ENCODE measurements at places on chromosomes 13 and 19.
A peak's percentile ranks its signal among the peaks of the same experiment; 100 is the strongest.

- no peak for DNase-seq
Measured at GRCh38 chr13:112980434-112980833, 11.4 kb downstream of the MCF2L start.

DNA sequence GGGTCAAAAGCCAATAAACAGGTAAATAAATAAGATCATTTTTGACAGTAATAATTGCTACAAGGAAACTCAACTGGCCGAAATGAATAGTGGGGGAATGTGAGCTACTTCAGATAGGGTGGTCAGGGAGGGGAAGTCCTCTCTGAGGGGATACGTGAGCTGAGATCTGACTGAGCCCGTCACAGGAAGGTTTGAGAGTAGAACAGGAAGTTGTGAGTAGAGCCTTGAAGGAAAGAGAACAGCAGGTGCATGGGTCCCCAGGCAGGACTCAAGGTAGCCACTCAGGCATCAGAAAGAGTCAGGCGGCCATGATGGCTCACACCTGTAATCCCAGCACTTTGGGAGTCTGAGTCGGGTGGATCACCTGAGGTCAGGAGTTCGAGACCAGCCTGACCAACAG lies 6.3 kb downstream of the IRGQ start:
- DNase-seq = no peak

- DNase-seq = no peak
Measured at GRCh38 chr13:53150568-53150967, 122.0 kb downstream of the OLFM4 start.

- no peak for DNase-seq
Measured at GRCh38 chr19:57802269-57802668, 12.4 kb downstream of the ZNF552 start.

GRCh38 chr13:31638577-31638976 lies 100.7 kb upstream of the RXFP2 start:
- DNase-seq = no peak

DNA sequence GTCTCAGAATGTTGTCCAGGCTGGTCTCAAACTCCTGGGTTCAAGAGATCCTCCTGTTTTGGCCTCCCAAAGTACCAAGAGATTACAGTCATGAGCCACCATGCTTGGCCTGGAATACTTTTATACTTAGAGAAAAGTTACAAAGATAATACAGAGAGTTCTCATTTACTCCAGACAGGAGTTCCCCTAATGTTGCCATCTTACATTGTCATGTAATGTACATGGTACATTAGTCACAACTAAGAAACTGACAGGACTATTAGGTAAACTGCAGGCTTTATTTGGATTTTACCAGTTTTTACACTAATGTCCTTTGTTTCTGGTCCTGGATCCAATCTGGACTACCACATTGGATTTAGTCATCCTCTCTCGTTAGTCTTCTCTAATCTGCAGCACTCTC lies 2.3 kb upstream of the C19orf84 start:
- DNase-seq = no peak

GRCh38 chr13:41461527-41462139 lies 4.3 kb downstream of the RGCC start:
- no peak for DNase-seq

- DNase-seq = no peak
Measured at GRCh38 chr13:46831588-46832194, 34.7 kb upstream of the ESD start.

GRCh38 chr19:52963247-52963618 lies 552 bp upstream of the ZNF816 start:
- peak; percentile 24 for DNase-seq
